ENCODE measurements at places on chromosomes 6 and 20.

DNA sequence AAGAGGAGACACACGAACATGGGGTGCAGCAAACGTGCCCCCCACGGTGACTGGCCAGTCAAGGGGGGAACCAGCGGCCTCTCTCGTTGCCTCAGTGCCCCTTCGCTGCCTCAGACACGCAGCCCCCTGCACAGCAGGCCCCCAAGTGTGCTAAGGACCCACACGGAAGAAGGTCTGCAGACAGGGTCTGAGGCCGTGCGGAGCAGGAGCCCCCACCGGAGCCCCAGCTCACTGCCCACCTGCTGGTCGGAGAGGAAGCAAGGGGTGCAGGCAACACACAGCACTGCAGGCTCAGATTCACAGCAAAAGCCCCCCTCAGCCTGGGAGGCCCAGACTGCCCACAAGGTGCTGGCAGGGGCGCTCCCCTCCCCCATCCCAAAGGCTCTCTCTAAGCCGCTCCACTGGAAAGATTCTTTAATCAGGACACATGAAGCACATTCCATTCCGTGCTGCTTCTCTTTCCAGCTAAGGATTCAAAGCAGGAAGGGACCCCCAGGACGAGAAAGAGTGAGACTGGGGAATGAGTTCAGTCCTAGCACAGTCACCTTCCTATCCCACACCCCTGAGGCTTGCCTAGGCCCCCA, 105.1 kb downstream of the SLC23A2 start:
- no peak for DNase-seq

GRCh38 chr20:1909097-1909496, 13.9 kb downstream of the SIRPA start:
- no peak for DNase-seq

DNA sequence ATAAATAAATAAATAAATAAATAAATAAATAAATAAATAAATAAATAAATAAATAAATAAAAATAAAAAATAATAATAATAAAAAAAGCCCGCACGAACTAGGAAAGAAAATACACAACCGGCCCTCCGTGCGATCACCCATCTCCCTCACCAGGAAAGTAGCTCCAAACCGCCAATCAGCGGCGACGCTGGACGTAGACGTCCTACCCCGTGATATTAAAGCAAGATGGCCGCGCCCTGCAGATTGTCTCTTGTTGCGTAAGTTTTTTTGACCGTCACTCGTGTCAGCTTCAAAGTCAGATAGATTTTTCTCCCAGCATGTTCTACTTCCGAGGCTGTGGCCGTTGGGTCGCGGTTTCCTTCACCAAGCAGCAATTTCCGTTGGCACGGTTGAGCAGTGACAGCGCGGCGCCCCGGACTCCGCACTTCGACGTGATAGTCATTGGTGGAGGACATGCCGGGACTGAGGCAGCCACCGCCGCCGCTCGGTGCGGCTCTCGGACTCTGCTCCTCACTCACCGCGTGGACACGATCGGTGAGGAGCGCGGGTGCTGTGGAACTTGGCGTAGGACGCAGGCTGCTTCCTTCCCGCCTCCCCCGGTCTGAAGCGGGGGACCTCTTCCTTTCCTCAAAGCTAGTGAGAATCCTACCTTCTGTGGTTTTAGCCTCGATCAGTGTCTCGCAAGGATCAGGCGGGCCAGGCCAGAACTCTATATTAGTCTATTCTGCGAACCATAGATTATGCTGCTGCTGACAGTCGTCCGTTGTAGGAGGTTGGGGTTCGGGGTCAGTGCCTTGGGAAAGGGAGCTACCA, at the start of gene MTO1:
Gene MTO1 (plus strand): TSS at position 201 of the 814 bp plus-strand sequence. CDS start 118 bp downstream, at position 319.
- peak; percentile 71 for DNase-seq

- no peak for DNase-seq
Measured at GRCh38 chr6:3585320-3585935, 128.6 kb upstream of the SLC22A23 start.

GRCh38 chr6:51025082-51025777, 206.6 kb downstream of the TFAP2B start:
- DNase-seq, result peak; percentile 45

DNA sequence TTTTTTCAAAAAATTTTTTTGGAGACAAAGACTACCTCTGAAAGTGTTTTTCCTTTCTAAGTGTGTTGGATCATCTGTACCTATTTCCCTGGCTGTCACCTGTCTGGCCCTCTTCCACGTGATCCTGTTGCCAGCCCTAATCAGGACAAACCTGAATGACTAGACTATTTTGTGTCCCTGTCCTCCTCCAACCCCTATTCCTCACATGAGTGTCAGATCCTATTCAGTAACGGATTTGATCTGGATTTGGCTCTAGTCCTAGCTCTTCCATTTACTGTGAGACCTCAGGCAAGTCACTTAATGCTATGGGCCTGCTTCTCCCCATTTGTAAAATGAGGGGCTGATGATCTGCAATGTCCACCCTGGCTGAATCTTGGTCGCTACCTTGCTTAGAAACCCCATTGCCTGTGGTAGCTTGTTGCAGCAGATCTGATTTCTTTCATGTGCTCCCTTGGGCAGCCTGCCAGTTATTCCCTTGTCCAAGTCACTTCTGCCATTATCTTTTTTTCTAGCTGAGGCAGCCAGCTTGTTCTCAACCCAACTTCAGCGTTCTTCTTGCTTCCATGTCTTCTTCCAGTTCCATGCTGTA, 4.8 kb downstream of the PHF20 start:
- no peak for DNase-seq

- DNase-seq, result no peak
Measured at GRCh38 chr20:33463332-33464101, 20.0 kb upstream of the SNTA1 start.

DNA sequence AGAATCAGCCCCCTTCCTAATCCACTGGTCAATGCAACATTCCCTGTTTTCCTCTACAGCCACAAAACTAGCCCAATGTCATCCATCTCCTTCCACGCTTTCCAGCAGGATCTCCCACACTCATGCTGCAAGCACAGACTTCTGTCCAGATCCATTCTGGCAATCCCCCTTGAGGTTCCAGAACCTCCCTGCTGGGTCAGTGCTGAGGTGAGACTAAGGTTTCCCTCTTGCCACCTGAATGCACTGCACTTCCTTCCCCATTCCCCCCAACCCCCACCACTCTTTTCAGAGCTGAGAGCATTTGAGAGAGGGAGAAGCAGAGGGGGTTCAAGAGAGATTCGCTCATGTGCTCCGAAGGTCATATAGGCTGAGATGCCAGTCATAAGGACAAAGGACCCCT, 43.9 kb downstream of the EBF4 start:
- no peak for DNase-seq

GRCh38 chr6:107105511-107106116, 9.7 kb downstream of the BEND3 start:
- no peak for DNase-seq
